Type B pancreatic cell (in vitro differentiated cells): ENCODE measurements at places on chromosomes 1 and 21. TPM values are rescaled to one million over a fixed set of nuclear protein-coding genes. Genes with fewer than 3 reads are reported as not detected.

- peaks cover 4% of the 10 kb centered on the region for H3K4me1 ChIP-seq
- H3K27me3 ChIP-seq, result no peaks in the 10 kb centered on the region
- H3K27ac ChIP-seq, result no peak overlapping the region
- H3K36me3 ChIP-seq, result no peaks in the 10 kb centered on the region
- DNase-seq, result no peak
Observed at GRCh38 chr1:100834777-100835660, 59.6 kb downstream of the EXTL2 start.

KIRREL1 gene
- total RNA-seq, result 15.0 and 51.6 TPM in 2 replicates

GRCh38 chr1:170020859-170021258, 53.6 kb downstream of the KIFAP3 start:
- no peak overlapping the region for H3K4me3 ChIP-seq
- H3K4me1 ChIP-seq, result no peaks in the 10 kb centered on the region
- H3K27ac ChIP-seq, result no peak overlapping the region
- no peak for DNase-seq
- peaks cover 33% of the 10 kb centered on the region for H3K36me3 ChIP-seq
- no peaks in the 10 kb centered on the region for H3K27me3 ChIP-seq

DNA sequence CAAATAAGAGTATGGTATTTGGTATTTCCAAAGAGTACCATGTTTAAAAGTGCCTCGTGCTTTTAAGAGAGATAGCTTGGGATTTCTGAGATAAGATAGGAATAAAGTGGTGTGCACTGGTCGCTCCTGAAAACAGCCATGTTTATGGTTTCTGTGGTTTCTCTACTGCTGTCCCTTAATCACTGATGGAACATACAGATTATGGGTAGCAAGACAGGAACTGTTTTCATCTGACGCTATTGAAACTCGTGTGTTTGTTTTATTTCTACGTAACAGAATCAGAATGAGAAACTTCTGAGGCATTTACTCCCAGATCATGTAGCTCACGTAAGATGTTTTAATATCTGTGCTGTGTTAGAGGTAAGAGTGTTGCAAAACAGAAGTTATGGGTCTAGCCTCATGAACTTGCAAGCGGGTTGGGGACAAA, 126.0 kb downstream of the KIAA0319L start:
- no peaks in the 10 kb centered on the region for H3K27me3 ChIP-seq
- H3K4me3 ChIP-seq, result no peak overlapping the region
- no peak overlapping the region for H3K27ac ChIP-seq
- H3K36me3 ChIP-seq, result peaks cover 29% of the 10 kb centered on the region
- no peak for DNase-seq

- no peak overlapping the region for H3K4me3 ChIP-seq
- DNase-seq, result no peak
- H3K36me3 ChIP-seq, result no peaks in the 10 kb centered on the region
Observed at GRCh38 chr1:19033926-19034680, 77.6 kb upstream of the IFFO2 start.

GRCh38 chr1:198671136-198671535, 32.3 kb downstream of the PTPRC start:
- no peak overlapping the region for H3K27ac ChIP-seq
- no peak overlapping the region for H3K4me3 ChIP-seq
- H3K36me3 ChIP-seq, result no peaks in the 10 kb centered on the region
- no peaks in the 10 kb centered on the region for H3K27me3 ChIP-seq

FCER1G gene
- 0.80 TPM in 1 of 2 replicates, not detected in the other for total RNA-seq

DNA sequence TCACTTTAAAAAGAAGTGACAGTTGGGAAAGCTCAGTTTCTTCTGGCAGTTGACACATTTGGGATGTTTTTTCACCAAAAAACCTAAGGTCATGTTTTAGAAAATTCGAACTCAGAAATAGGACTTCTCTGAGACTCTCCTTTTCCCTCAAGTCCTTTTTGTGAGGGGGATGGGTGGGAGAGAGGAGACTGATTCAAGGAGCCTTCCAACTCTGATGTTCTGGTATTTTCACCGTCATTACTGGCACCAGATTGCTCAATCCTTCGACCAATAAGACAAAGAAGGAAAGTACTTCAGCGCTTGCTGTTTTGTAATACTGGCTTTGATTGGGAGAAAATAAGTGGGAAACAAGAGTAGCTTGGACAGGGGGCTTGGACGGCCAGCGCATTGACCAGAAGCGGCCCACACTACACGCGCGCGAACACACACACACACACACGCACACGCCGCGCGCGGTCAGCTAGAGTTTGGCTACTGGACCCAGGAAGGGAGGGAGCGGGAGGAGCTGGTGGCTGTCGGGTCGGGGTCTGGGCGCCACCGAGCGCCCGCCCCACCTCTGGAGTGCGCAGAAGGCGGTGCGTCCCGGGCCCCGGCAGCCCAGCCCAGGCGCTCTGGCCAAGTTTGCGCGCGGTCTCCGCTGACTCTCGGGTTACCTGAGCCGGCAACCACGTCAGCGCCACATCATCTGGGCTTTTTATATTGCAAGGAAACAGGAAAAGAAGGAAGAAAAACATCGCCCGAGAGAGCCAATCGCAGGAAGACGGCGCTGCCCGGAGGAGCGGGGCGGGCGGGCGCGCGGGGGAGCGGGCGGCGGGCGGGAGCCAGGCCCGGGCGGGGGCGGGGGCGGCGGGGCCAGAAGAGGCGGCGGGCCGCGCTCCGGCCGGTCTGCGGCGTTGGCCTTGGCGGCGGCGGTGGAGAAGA, at the start of gene KCNK1:
KCNK1 (plus strand) TSS at position 855 of the 921 bp plus-strand sequence; CDS start at position 921, 66 bp downstream.
- peak within 1 kb of the TSS; percentile 97 for H3K27ac ChIP-seq
- DNase-seq, result peak; percentile 76
- peaks cover 49% of the 10 kb centered on the region for H3K27me3 ChIP-seq
- peaks cover 14% of the 10 kb centered on the region for H3K4me1 ChIP-seq
- peaks cover 11% of the 10 kb centered on the region for H3K36me3 ChIP-seq

GRCh38 chr1:92315766-92316599, 17.1 kb downstream of the RPAP2 start:
- H3K27me3 ChIP-seq, result no peaks in the 10 kb centered on the region
- no peak overlapping the region for H3K27ac ChIP-seq
- no peaks in the 10 kb centered on the region for H3K4me1 ChIP-seq
- DNase-seq, result no peak
